ENCODE measurements at places on chromosomes 4 and X.

DNA sequence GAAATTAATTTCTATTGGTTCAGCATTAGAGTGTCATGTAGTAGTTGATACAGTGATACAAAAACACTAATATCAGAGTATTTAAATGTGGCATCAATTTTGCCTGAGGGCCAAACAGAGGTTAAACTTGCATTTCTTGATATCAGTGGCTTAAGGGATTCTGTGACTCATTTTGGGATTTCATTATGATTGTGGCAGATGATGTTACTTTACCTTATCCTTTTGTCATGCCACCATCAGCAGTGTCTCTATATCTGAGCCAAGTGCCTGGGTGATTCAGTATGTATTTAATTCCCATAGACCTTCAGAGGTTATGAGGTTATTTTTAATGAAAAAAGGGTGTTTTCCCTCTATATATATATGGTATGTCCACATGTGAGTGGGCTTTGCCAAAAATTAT is 582.9 kb downstream of the ADGRL3 start:
- no peak for DNase-seq

- DNase-seq: no peak
Measured at GRCh38 chrX:19958552-19959486, 32.0 kb downstream of the BCLAF3 start.

DNA sequence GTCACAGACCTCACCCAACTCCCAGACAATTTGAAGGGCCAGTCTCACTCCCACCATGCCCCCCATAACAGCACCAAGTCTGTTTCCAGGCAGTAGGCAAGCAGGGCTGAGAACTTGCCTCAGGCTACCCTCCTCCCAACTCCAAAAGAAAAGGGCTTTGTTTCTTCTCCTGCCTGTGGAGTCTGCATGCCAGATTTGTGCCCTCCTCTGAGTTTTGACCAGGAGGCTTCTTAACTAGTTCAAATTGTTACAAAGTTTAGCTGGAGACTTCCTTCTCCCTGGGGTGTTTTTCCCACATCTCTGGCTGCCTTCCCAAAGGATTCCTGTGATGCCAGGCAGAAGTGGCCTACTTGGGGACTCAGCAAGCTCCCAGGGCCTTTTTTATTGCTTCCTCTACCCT is 29.6 kb downstream of the PBDC1 start:
- DNase-seq: no peak

DNA sequence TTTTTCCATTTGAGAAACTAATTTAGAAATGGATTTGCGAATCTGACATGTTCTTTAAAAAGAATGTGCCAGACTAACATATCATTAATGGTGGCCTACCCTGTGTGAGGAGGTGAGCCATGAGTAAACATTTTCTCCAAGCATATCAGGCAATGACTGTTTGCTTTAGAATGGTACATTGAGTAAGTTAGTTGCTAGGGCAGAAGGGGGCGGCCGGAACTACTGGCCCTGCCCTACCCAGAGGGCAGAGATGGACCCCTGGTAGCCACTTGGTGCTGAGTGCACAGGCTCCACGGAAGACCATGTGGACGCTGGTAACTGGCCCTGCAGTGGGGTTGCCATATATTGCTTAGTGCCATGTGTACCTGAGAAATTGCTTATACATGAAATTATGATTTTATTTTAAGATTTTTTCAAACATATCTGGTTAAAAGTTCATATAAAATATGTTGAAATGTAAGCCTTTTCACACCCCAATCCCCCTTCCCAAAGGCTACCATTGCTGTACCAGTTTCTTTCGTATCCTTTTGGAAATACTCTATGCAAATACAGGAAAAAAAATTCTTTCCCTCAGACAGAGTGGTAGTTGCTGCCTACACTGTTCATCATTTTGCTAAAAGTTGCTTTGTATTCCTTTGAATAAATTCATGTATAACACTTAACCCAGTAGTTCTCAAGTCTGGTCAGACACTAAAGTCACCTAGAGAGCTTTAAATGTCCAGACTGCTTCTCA is 8.8 kb downstream of the FNIP2 start:
- no peak for DNase-seq

GRCh38 chr4:95506264-95506663 is 42.5 kb downstream of the UNC5C start:
- no peak for DNase-seq

DNA sequence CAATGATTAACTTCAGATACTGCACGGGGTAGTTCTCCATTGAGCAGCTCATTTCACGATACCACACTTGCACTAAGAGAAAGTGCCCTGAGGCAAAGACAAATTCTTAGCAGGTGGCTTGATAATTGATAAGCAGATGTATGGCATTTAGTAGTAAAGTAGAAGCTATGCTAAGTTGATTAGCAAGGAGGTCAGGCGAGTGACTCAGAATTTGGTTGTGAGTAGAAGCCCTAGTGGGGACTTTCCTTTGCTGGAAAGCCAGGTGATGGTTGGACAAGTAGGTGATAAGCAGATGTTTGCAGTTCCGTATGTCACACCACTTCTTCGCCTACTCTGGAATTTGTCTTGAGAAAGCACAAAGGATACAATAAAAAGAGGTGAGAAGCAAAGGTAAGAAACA is 58.7 kb downstream of the TLL1 start:
- no peak for DNase-seq

DNA sequence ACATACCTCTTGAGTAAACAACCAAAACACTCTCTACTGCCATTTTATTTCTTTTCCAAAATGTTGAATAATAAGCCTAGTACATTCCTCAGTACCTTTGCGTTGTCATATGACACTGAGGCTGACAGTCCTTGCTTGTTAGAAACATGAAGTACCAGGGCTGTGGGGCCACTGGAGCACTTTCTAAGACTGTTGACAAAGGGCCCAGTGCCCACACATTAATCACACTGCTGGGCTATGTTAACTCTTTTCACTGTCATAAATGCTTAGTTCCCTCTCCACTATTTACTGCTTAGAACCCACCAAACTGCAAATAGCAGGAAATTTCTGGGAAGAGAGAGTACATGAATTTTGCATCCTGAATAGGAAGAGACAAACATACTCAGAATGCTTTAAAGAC is 57.1 kb downstream of the FAM47B start:
- no peak for DNase-seq

DNA sequence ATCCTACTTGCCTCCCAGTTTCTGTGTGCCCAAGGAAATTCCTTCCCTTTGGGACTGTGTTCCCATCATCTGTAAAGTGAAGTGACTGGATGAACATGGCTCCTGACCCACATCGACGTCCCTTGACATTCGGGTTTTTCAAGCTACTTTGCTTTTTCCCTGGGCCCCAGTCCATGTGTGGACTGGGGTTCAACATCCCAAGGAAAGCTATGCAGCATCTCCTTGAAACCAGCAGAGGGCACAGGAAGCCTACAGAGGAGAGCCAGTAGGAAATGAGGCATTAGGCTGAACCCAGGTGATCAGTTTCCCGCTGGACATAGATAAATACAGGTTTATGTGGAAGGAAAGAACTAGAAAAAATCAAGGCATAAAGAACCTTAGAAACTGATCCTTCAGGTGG is 145.1 kb upstream of the ARHGEF9 start:
- DNase-seq: no peak

DNA sequence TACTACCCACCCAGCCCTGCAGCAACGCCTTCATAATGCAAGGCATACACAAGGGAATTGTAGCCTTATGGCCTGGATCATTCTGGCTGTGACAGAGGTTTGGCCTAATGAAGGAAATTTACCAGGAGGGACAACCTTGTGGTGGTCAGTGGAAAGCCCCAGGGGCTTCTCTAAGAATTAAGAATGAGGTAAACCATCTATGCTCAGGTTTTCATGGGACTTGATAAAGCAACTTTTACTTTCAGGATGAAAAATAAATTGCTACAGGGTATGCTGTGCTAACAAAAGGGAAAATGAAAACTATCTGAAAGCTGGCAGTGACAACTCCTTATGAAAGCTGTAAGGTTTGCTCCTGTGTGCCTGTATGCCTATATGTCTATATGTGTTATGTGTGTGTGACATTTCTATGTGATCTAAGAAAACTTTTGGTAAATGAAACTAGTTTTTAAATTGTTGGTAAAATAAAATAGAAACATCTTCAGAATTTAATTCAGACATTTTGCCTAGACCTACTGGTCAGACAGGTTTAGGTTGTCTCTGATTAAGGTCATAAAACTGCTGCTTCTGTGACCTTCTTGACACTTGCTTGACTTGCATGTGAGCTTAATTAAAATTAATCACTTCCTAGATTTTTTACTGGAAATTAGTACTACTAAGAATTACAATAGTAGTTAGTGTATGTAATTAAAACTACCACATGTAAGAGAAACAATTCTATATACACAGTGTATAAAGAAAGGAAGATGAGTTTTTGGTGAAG is 19.9 kb upstream of the TXK start:
- DNase-seq: no peak

DNA sequence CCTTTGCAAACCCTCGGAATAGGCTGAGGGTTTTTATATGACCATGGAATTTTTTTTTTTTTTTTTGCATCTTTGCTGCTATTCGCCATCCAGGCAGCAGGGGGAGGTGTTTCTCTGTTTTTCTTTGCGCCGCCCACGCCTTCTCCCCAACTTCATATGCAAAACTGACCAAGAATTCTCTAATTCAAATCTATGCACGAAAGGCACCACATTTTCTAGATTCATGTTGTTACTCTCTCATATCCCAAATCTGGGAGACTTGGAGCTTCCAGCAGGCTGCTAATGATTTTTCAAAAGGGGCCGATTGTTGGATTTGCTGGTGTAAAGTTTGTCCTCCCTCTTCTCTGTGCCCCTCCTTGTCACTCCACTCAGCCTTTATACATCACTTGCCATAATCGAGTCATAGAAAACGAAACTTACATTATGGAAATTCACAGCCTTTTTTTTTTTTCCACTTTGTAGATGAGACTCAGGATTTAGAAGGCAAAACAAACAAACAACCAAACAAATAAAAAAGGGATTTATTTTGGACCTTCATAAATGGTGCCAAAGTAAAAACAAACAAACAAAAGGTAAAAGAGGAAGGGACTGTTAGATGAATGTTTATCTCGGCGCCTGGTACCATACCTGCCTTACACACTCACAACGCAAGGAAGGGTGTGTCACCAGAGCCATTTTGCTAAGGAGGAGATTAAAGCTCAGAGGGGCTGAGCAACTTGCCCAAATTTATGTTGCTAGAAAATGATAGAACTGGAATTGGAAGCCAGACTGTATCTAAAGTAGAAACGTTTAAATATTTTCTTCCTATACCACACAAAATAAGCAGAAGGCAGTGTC is 29.3 kb upstream of the BOD1L1 start:
- DNase-seq: peak; percentile 71

GRCh38 chr4:13986548-13986947 is 359.0 kb upstream of the BOD1L1 start:
- no peak for DNase-seq

DNA sequence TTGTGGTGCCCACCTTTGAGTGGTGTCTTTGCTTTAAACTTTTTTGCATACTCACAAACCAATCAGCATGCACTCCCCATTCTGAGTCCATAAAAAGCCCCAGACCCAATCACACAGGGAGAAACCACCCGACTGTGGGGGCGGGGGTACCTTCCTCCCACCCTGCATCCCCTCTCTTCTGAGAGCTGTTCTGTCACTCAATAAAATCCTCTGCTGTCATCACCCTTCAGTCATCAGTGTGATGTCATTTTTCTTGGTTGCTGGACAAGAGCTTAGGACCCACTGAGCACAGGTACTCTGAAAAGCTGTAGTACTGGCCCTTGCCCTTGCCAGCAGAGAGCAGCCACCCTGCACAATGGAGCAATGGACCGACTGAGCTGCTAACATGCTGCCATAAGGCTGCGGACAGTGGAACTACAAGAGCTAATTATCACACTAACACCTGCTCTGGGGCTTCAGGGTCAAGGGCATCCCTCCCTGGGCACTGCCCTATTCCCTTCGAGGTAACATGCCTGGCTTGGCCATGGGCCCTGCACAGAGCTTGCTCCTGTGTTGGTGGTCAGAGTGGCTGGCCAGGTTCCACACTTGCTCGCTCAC is 62.9 kb upstream of the PGRMC2 start:
- DNase-seq: no peak

- DNase-seq: no peak
Measured at GRCh38 chrX:77433001-77433400, 14.2 kb upstream of the FGF16 start.

DNA sequence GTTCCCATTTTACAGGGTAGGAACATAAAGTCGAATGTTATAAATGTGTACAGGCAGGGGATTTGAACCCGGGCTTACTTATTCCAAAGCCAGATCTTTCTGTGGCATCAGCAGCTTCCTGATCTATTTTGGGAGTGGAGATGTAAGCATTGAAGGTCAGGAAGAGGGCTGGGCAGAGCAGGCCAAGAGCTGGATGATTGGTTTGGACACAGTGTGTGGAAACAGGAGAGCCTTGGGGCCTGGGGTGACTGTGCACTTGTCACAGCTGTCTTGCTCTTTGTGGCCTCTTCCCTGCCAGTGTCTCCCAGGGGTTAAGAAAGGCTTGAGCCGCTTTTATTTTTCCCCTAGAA is 127.9 kb upstream of the ENPP6 start:
- no peak for DNase-seq

- no peak for DNase-seq
Measured at GRCh38 chr4:82247171-82247570, 126.6 kb downstream of the HNRNPD start.

DNA sequence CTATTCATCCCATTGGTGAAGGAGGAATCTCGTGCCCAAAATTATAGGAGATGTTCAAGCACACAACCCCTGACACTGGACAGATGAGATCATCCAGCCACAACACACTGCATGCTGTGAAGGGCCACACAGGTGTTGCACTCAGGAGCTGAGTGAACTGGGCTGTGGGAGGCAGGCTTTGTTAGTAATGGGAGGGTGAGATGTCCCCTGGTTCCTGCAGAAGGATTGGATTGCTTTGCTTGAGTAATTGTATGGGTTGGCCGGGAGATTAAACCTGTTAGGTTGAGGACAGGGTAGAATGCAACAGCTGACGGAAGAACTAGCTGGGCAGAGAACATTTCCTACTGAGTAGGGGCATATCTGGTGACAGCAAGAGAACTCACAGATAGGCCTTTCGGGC is 152.2 kb downstream of the TACR3 start:
- DNase-seq: no peak

DNA sequence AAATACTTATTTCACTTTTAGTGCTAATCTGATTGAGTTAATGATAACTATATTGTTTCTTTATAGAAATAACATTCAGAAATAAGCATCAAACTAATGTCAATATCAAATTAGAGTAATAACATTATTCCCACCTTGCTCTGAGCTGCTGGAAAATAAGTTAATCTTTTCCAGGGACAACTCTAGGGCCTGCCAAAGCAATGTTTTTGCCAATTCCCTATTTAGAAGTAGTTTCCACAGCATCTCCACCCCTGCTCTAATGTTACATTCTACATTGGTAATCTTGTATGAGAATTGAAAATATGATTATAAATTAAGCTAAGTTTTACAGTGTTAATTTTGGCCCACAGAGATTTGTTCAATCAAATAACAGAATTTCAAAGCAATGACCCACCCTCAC is 68.3 kb downstream of the REELD1 start:
- no peak for DNase-seq

DNA sequence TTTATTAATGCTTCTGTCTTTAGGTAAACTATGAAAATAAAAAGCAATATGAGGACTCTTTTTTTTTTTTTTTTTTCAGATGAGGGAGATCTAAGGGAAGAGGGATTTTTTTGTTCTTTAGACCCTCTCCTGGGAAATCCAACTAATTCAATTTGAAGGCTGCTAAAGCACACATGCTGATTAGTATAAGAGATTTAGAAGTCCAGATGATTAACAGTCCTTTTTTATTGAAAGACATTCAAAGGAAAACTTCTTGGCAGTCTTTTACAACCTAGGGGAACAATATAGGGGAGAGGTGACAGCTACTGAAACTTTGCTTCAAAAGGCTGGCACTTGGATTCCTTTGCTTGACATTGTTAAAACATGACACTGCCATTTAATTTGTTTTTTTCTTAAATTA is 602.5 kb downstream of the RAPGEF2 start:
- no peak for DNase-seq
